ENCODE measurements at places on chromosomes 7 and 10. TPM values are rescaled to one million over a fixed set of nuclear protein-coding genes. Genes with fewer than 3 reads are reported as not detected.

MSMB gene
- total RNA-seq = not detected

TRAPPC14 gene
- 9.6 TPM for total RNA-seq

AOAH gene
- 3.4 TPM for total RNA-seq

SCART1 gene
- 0.49 TPM for total RNA-seq

HYAL4 gene
- not detected for total RNA-seq

MCM10 gene
- 2.0 TPM for total RNA-seq

TFR2 gene
- 3.9 TPM for total RNA-seq

UMAD1 gene
- 6.1 TPM for total RNA-seq

POM121L12 gene
- total RNA-seq = not detected
